ENCODE measurements at places on chromosomes 1 and 21.

GRCh38 chr1:248841702-248842395 is 3.8 kb downstream of the ZNF672 start:
- peak; percentile 43 for DNase-seq

GRCh38 chr1:40315795-40316594 is 1.1 kb downstream of the COL9A2 start:
- DNase-seq, result no peak

- DNase-seq, result peak; percentile 61
Measured at GRCh38 chr1:193417945-193418744, 231.7 kb upstream of the B3GALT2 start.

GRCh38 chr1:103058391-103058790 is 49.9 kb downstream of the COL11A1 start:
- DNase-seq, result no peak

- peak; percentile 89 for DNase-seq
Measured at GRCh38 chr1:20426923-20427322, 59.1 kb downstream of the CAMK2N1 start.
